ENCODE measurements at places on chromosomes 5 and 9.

- DNase-seq: peak; percentile 13
Measured at GRCh38 chr5:132782101-132782500, 5.1 kb upstream of the SEPTIN8 start.

GRCh38 chr9:124780060-124780756 lies 3.3 kb downstream of the OLFML2A start:
- DNase-seq: no peak

DNA sequence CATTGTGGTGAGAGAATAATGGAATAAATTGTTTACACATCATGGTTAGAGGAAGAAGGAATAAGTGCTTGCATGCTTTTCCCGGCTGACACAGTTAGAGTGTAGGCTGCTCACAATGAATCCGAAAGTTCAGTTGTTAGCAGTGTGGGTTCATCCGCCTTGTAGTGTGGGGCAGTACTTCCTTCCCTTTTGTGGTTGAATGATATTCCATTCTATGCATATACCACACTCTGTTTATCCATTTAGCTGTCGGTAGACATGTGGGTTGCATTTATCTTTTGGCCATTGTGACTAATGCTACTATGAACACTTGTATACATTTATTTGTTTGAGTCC lies 84.0 kb downstream of the COL5A1 start:
- no peak for DNase-seq

GRCh38 chr5:66426259-66427138 lies 169.7 kb upstream of the MAST4 start:
- DNase-seq: no peak

GRCh38 chr9:126519660-126520420 lies 93.9 kb upstream of the LMX1B start:
- DNase-seq: no peak

GRCh38 chr5:168468836-168469235 lies 17.4 kb upstream of the RARS1 start:
- DNase-seq: peak; percentile 37

- DNase-seq: no peak
Measured at GRCh38 chr5:124466011-124466410, 280.4 kb downstream of the ZNF608 start.

GRCh38 chr5:56155992-56156584 lies 77.0 kb downstream of the ANKRD55 start:
- no peak for DNase-seq

DNA sequence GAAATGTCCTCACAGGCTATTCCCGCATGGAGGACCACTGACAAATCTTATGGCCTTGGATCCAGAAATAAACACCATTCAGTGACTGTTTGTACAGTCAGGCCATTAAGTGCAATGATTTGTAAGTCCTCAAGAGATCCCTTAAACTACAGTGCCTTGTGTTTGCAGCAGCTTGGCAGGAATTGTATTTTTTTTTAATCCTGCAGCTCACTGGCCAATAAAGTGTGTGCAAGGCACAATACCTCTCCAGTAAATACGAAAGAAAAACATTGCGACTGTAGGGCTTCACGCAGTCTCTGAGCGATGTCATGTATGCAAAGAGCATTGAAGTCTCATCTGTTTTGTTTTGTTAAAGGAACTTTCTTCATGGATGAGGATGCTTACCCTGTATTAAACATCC lies 74.2 kb upstream of the TUSC1 start:
- no peak for DNase-seq

GRCh38 chr9:81108821-81109220 lies 580.5 kb downstream of the TLE1 start:
- no peak for DNase-seq

DNA sequence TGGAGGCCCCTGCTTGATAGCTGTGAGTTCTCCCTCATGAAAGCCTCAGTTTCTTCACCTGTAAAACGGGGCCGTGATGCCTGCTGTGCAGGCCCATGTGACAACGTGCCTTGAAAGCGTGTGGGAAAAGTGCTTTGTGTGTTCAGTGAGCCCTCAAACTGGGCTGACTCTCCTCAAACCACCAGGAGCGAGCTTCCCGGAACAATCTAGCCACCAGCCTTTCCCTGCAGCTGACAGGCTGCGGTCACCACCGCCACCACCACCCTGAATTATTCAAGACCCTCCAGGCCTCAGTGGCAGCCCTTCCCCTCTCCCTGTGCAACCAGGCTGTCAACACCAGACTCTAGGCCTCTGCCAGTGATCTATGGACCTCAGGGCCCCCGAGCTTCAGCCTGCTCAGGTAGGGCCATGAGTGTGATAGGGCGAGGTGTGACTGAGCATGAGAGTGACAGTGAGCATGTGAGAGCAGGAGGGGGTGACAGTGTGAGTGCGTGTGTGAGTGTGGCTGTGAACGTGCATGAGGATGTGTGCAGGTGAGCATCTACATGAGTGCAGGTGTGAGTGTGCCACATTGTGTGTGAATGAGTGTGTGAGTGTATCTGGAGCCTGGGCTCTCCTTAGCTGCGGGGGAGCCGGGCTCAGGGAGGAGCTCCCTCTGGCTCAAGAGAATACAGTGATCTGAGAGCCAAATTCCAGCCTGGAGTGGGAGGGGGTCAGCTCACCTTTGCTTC lies 53.3 kb upstream of the PSD2 start:
- no peak for DNase-seq

DNA sequence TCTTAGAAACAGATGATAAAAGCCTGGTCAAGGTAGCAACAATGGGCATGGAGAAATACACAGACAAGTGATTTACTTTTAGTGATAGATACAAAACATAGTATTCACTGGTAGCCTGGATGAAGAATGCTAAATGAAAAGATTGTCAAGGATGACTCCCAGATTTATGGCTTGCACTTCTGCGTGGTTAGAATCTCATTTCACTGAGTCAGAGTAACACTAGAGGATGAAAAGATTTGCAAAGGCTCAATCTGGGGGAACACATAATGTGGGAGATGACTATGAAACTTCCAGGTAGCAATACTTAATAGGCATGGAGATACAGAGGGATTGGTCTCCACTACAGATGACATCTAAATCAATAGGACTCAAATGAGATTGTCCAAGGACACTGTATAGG lies 38.4 kb downstream of the AGTPBP1 start:
- peak; percentile 30 for DNase-seq

- DNase-seq: no peak
Measured at GRCh38 chr9:134066913-134067851, 644 bp downstream of the BRD3 start.

DNA sequence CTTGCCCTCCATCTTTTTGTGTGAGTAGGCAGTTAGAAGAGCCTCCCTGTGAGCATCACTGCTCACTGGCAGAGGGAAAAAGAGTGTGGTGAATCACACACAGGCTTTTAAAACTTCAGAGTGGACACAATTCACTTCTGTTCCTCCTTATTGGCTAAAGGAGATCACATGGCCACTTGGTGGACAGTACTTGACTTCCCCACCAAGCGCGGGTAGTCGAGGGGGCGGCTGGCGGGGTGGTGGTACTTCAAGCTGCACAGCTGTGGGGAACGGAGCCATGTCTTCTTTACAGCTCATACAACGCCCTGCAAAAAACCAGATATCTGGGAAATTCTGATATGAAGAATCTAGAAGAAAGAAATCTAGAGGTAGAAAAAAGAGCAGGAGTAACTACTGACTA lies 95.4 kb downstream of the PAM start:
- DNase-seq: no peak

DNA sequence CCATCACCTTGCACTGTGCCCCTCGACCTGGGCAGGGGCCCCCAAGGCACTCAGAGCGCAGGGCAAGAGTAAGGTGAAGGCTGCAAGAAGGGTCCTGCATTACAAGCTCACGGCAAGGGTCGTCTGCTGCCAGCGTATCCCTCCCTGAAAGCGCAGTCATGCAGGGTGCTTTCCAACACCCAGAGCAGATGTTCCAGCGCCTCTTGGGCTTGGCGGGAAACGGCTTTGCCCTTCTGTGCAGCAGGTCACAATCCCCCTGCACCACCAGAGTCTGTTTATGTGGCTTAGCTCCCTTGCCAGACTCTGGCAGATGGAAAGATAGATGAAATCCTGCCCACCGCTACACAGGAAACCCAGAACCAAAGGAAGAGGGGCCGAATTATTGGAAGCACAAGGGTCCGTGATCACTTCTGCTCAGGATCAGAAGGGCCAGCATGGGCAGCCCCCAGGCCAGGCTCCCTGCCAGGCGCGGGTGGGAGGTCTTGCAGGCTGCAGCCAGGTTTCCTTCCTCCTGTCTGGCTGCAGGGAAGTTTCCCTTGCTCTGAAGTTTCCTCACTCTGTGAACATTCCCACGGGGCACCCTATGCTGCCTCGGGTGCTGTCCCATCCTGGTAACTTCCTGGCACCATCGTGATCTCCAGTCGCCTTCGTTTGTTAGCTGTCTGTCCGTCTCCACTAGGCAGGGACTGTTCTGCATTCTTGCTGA lies 132.2 kb downstream of the ZNF354C start:
- DNase-seq: no peak

GRCh38 chr9:18327121-18327520 lies 146.8 kb upstream of the ADAMTSL1 start:
- no peak for DNase-seq

GRCh38 chr9:97688654-97689053 lies 8.5 kb downstream of the XPA start:
- DNase-seq: no peak

GRCh38 chr9:113694912-113695311 lies 181.2 kb upstream of the ZNF618 start:
- DNase-seq: no peak

DNA sequence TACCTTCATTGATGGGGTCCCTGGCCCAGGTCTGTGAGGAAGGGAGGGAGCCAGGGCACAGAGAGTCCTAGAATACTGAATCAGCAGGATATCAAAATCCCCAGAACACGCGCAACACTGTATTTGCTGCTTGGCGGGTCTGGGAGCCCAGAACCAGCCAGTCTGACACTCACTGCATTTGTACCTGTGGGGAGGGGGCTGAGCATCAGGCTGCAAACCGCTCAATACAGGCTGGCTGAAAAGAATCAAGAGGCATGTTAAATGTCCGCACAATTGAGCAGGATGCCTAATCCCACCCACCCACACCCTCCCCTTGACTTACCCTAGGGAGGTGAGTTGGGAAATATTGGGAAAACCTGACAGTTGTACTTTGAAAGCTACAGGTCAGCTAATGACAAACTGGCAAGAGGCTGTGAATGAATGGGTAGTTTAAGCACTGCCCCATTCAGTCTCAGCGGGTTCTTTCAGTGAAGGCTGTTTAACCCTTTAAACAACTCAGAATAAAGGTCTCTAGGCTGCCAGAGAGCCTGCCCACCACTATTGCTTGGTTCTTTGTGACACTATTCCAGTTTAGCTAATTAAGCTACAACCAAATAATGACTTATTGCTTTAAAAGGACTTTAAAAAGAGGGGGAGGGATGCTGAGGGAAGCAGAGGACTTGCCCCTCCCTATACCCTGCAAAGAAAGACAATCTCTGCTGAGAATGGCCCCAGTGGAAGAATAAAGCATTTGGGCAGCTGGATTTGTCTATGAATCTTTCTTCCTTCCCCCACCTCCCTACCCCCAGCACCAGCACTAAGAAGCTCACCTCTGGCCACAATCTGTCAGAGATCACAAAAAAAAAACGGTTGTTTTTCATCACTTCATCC lies 5.0 kb downstream of the SPRY4 start:
- DNase-seq: no peak

- DNase-seq: no peak
Measured at GRCh38 chr9:97747201-97747965, 50.2 kb upstream of the XPA start.

DNA sequence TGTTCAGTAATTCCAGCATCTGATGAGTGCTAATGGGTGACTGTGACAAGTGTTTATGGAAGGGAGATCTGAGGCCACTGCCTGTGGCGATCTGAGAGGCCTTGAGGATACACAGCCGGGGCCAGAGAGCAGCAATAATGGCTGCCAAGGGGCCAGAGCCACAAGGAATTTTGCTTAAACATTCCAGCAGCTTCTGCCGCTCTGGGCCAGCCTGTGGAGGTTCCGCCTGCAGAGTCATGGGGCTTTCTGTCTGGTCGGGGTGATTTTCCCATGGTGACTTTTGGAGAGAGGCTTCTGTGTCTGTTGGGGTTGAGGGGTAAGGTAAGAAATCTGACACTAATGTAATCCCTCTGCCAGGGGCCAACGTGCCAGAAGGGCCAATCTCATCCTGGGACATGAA lies 353.5 kb downstream of the ADAMTS6 start:
- DNase-seq: no peak

DNA sequence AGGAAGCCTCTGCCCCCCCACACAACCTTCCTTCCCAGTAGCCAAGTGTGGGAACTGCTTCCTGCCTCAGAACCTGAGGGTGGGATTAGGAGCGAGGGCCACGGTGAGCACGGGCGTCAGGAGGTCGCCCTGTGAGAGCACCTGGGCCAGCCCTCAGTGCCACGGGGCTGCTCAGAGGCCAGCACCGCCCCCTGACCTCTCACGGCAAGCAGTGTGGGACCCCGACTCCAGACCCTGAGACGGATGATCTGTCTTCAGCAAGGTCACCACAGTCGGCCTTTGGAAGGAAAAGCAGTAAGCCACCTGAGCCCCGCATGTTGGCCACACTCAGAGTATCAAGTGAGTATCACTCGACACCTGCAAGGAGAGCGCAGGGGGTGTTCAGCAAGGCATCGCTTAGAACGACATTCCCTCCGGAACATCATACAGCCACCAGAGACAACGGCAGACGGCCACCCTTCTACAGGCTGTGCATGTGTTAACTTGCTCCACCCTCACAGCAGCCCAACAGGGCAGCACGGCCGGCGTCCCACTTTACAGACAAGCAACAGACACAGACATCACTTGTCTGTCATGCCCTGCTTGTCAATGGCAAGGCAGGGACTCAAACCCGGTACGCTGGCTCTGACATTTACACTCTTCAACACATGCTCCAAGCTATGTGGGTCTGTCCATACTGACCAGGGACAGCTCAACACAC lies 50.2 kb downstream of the IPPK start:
- DNase-seq: no peak

DNA sequence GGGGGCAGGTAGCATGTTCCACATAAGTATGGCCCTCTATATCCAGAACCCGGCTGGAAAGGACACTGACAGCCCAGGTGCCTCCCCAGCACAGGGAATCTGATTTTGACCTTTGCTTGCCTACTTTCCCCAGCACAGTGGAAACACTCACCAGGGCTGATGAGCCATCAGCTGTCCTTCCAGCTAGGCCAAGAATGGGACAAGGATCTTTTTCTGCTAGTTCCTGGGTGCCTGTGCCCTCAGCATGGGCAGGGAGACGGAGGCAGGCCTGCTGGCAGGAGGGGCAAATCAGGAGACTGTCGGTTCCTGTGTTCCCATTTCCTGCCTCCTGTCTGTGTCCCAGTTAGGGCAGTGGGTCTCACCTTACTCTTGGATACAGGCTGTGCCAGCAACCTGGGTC lies 1.1 kb downstream of the CYFIP2 start:
- no peak for DNase-seq

DNA sequence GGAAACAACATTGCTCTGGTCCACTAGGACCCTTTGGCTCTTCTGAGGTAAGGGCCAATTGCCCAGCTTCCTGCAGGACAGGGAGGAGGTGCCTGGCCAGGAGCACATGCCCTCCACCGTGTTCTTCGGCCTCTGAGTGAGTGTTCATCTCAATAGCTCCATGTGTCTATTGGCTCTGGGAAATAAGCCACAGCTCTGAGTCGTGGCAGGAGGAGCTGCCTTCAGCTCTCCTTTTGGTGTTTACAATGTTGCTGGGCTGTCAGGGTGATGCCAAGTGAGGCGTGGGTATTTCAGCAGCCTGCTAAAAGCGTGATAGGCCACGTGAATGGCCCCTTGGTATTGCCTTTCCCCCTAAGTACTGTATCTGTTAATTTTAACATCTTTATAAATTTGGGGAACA lies 26.6 kb downstream of the GADD45G start:
- no peak for DNase-seq
